ENCODE measurements at places on chromosomes 4 and X. TPM values are rescaled to one million over a fixed set of nuclear protein-coding genes. Genes with fewer than 3 reads are reported as not detected.

MAGED1 gene
- 278 TPM for total RNA-seq

DNA sequence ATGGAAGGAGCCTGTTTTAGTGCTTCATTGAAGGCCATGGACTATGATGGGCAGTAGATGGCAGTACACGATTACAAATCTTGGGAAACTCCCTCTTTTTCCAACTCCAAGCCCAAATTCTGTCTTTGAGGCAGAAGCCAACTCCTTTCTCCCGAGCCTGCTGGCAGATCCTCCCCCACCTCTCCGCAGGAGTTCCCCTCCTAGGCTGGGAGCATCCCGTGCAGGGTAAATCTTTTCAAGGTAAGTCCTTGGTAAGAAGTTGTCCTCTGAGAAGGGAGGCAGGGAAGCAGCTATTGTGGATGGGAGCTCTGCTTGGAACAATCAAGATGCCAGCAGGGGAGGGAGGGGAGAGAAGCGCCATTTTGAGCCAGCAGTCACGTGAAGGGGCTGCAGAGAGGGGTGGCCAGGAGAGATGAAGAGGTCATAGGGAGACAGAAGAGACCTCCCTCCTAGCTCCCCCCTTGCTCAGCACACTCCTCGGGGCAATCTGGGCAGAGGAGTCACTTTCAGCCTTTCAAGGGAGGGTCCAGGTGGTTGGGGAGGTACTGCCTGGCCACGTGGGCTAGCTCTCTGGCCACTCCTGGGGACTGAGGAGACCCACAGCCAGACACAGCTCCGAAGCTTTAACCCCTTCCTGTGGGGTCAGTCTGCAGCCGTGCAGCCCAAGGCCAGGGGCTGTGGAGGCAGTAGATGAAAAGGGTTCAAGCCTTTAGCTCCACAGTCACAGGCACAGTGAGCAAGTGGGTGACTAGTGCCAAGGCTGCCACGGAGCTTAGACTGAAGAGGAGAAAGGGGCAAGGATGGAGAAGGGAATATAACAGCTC is 9.6 kb downstream of the CC2D2A start:
- H3K4me1 ChIP-seq: peaks cover 6% of the 10 kb centered on the region
- H3K36me3 ChIP-seq: peaks cover 30% of the 10 kb centered on the region
- H3K27me3 ChIP-seq: no peaks in the 10 kb centered on the region
- DNase-seq: peak; percentile 71

DNA sequence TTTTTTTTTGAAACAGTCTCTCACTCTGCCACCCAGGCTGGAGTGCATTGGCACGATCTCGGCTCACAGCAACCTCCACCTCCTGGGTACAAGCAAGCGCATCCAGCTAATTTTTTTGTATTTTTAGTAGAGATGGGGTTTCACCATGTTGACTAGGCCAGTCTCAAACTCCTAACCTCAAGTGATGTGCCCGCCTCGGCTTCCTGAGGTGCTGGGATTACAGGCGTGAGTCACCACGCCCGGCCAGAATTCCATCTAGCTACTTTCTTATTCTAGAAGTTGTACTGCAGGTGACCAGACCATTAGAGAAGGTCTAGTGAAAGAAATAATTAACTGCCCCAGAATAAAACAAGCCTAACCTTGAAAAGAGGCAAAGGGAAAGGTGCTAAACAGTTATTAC is 2.3 kb downstream of the LRBA start:
- H3K27ac ChIP-seq: peak overlapping the region; percentile 7
- DNase-seq: no peak
- H3K4me3 ChIP-seq: peak overlapping the region; percentile 100
- no peaks in the 10 kb centered on the region for H3K36me3 ChIP-seq
- no peaks in the 10 kb centered on the region for H3K27me3 ChIP-seq

GRCh38 chr4:155546451-155546850 is 120.2 kb upstream of the GUCY1A1 start:
- H3K36me3 ChIP-seq: no peaks in the 10 kb centered on the region
- no peak overlapping the region for H3K27ac ChIP-seq

PDCL2 gene
- not detected for total RNA-seq

DNA sequence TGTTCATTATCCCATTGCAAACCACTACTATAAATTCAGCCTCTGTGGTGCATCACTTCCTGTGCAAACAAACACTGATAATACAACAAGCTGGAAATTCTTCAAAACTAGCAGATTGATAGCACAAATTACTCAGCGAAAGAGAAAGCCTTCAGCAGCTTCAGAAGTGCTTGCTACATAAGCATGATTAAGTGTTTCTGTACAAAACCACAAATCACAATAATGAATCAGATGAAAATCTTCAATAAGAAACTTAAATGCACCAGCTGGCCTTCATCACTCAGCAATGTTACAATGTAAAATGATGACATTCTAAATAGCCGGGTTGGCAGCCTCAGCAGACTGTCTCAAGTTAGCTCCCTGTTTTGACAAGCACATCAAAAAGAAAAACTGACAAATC is 262.2 kb downstream of the SPOCK3 start:
- H3K36me3 ChIP-seq: no peaks in the 10 kb centered on the region
- no peak for DNase-seq
- peaks cover 7% of the 10 kb centered on the region for H3K4me1 ChIP-seq

BLTP1 gene
- total RNA-seq: 41.2 TPM

DNA sequence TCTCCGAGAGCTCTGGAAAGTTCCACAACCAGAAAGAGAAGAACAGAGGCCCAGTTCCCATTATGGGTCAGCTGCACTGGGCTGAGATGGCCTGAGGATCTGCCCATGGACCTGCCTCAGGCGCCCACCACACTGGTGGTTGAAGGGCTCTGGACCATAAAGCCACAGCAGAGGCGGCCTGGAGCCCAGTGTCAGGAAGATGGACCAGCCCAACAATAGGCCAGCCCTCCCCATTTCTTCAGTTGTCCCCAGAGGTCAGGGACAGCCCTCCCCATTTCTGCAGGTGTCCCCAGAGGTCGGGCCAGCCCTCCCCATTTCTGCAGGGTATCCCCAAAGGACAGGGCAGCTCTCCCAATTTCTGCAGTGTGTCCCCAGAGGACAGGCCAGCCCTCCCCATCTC is 37.2 kb upstream of the C4orf50 start:
- H3K4me3 ChIP-seq: no peak overlapping the region
- no peak for DNase-seq
- peaks cover 15% of the 10 kb centered on the region for H3K27me3 ChIP-seq
- no peaks in the 10 kb centered on the region for H3K36me3 ChIP-seq

- no peak overlapping the region for H3K27ac ChIP-seq
- DNase-seq: no peak
- H3K36me3 ChIP-seq: no peaks in the 10 kb centered on the region
- H3K4me1 ChIP-seq: no peaks in the 10 kb centered on the region
- H3K27me3 ChIP-seq: peaks cover 5% of the 10 kb centered on the region
These were observed 34.5 kb upstream of the HELT start for GRCh38 chr4:184983672-184984356.

Measured in type B pancreatic cell (in vitro differentiated cells).